AG10803 (cell line): ENCODE measurements at places on chromosomes 6 and 20.

- DNase-seq = no peak
Measured at GRCh38 chr6:120278689-120279396, 929.3 kb upstream of the MAN1A1 start.

DNA sequence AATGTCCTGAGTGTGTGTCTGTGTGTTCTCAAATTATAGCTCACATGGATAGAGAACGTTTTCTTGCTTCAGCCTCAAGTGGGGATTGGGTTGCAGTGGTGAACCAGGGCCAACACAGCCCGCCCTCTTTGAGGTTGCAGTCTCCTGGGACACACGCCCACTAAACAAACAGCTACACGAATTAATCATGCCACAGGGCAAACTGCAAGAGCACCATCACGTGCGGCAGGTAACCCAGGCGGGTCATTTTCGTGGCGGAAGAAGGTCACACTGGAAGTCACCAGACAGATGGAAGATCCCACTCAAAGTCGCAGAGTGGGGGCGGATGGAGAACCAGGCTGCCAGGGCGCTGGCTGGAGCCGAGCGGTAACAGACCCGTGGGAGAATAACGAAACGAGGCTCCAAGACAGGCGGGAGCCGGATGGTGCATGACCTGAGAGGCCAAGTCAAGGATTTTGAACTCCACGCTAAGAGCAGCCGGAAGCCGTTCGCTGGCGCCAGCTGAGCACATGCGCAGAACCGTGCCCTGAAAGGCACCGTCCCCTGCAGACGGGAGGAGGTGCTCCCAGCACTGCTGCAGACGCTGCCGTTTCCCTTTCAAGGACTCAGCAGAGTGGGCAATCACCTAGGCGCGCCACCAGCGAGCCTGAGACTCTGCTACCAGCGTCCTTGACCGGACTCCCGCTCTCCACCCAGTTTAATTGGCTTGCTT, 10.7 kb downstream of the DLL1 start:
- DNase-seq = peak; percentile 44

- DNase-seq = no peak
Measured at GRCh38 chr6:119760046-119760445, 410.5 kb upstream of the MAN1A1 start.

DNA sequence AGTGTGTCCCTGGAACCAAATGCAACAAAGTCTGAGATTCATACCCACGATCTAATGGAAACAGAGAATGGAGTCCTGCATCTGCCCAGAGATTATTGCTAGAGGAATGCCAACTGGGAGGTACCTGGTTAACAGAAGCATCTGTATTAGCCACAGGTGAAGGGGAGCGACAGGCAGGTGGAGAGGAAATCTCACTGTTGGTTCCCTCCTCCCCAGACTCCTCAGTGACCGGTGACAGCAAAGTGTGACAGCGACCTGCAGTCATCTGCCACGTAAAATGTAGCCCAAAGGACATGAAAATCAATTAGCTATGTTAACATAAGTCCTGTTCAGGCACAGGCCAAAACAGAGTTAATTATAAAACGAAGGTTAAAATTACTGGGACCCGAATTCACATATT, 336.6 kb downstream of the SYNE1 start:
- no peak for DNase-seq

DNA sequence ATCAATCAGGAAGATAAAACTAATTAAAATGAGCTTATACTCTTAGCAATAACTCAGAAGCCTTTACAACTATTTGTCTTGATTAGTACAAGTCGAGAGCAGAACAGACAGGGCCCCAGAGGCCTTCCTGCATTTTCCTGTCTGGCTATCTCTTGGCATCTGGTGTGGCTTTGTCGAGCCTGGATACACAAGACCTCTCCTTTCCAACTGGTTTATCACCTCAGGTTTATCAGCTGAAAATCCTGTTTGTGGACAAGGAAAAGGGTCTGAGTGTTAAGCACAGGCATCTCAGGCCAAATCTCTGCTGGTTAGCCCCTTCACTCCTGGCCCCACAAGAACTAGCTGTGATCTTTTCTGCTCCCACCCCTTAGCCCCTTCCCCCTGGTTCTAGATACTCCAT, 32.6 kb downstream of the BAK1 start:
- DNase-seq = no peak

DNA sequence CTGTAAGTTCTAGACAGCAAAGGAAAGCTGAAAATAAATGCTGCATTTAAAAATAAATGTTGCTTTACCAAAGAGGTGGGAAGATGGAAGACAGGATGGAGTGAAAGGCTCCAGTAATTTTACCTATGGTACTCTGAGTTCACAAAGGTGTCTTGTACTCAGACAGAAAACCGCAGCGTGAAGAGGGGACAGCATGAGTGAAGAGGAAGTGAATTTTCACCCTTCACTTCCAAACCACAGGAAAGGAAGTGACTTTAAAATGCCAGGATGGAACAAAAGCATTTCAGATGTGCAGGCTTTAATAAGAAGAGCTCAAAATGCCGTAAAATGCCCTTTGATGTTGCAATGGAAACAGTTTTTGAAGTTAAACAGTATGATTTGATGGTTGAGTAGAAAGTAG, 91.2 kb upstream of the TINAG start:
- no peak for DNase-seq

- no peak for DNase-seq
Measured at GRCh38 chr6:46899659-46900058, 22.1 kb downstream of the ADGRF5 start.

GRCh38 chr6:147395158-147395557, 113.3 kb upstream of the SAMD5 start:
- DNase-seq = peak; percentile 2

- peak; percentile 40 for DNase-seq
Measured at GRCh38 chr6:111950661-111951496, 77.6 kb upstream of the FYN start.

DNA sequence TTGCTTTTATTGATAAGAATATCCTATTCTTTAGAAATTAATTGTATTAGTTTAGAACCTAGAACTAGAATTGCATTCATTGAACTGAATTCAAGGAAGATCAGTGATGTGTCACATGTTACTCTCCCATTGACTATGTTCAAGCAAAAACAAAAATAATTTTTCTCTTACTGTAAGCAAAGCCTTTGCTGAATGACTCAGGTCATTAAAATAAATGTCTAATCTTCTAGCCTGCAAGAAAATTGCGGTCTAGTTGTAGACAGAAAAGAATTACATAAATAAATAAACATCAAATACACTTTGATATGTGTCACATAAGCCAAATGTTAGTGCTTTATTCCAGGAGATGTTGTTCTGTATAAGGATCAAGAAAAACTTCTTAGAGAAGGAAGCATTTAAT, 387.9 kb downstream of the ADGRB3 start:
- DNase-seq = peak; percentile 45

DNA sequence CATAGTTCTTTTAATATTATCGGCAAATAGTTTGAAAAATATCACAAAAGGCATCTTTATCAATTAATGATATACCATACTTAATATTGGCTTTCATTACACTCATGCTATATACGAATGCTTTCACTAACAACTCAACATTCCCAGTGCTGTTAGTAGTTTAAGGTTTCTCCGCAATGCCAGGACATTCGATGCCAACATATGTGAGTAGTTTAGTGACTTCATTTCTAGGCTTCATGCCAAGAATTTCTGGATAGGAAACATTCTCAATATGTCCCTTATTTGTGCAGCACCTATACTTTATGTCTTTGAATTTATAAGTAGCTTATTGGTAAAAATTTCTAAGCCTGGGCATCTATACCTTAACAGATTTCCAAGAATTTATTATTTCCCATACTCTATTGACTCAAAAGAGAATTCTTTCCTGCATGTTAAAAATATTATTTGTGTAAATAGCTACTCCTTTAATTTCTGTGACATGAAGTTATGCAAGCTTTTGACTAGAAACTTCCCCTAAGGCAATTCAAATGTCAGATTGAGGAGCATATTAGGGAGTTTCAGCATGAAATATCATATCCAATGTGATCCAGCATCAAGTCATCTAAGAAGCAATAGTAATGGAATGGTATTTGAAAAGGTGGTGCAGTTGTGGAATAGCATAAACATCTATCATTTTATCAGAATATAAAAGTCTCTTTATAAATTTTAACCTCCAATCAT, 236.0 kb upstream of the STXBP5 start:
- peak; percentile 84 for DNase-seq

DNA sequence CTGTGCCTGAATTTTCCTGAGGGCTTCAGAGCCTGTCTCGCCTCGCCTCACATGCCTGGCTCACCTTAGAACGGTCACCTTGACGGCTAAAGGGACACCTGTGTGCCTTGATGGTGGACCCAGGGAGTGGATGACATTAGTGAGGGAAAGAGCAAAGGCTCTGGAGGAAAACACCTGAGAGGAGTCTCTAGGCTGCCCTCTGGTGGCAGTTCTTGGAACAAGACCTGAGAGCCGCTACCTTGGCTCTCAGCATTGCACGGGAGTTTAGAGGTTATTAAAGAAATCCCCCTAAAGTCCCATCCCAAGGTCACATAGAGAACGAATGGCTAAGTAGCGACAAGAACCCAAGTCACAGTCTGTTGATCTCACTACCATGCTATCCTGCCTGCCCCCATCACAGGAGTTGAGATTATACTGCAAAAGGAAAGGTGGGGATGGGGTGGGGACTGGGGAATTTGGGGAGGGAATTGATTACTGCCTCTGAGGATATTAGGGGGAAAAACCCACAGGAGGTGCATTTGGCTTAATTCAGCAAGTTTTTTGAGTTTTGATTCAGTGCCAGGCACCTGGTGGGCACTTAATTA, 7.9 kb upstream of the CDSN start:
- DNase-seq = peak; percentile 21

GRCh38 chr20:20037960-20038359, 14.3 kb downstream of the CRNKL1 start:
- DNase-seq = peak; percentile 79

GRCh38 chr6:10259671-10260070, 155.2 kb downstream of the TFAP2A start:
- peak; percentile 8 for DNase-seq

DNA sequence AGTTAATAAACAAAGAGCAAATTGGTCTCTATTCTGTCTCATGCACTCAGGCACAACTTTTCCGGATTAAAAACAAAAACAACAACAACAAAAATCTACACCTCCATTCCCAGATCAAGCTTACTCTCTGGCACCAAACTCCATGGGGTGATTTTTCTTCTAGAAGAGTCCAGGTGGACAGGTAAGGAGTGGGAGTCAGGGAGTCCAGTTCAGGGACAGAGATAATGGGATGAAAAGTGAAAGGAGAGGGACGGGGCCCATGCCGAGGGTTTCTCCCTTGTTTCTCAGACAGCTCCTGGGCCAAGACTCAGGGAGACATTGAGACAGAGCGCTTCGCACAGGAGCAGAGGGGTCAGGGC, 437 bp upstream of the HLA-A start:
- no peak for DNase-seq

- no peak for DNase-seq
Measured at GRCh38 chr6:135424385-135424784, 73.2 kb downstream of the AHI1 start.

DNA sequence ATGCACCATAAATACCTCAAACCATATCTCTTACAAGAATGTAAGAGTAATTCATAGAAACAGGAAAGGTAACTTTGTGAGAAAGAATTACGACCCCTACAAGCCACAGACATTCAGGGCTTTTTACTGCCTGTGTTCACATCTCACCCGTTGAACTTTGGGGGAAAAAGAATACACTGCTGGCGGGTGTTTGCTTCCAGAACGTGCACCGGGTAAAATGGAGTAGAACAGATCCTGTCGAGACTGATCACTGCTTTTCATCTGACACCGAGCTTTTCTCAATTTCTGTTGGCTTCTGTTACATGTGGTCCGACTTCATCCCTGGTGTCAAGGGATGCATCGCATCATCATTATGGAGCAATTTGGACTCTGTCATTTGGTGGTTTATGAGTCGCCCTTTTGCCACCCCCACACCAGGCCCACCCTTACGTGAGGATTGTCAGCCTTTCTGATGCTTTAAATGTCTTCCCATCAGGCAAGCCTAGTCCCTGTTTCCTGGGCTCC, 219.2 kb upstream of the ZFP64 start:
- peak; percentile 74 for DNase-seq

DNA sequence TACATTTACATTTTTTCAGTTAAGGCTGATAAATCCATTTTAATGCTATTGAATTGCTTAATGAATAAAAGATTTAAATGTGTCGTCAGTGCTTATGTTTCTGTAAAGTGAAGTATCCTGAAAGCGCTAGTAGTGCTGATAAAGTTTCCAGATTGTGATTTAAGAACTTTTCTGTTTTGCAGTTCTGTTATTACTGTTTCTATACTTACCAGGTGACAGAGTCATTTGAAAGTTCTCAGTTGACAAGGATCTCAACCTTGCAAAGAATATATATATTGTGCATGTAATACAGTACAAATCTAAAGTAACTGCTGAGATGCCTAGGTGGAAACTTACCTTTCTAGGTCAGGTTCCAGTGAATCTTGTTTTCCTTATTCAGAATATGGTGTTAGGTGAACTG, 201.8 kb downstream of the ARID1B start:
- no peak for DNase-seq

DNA sequence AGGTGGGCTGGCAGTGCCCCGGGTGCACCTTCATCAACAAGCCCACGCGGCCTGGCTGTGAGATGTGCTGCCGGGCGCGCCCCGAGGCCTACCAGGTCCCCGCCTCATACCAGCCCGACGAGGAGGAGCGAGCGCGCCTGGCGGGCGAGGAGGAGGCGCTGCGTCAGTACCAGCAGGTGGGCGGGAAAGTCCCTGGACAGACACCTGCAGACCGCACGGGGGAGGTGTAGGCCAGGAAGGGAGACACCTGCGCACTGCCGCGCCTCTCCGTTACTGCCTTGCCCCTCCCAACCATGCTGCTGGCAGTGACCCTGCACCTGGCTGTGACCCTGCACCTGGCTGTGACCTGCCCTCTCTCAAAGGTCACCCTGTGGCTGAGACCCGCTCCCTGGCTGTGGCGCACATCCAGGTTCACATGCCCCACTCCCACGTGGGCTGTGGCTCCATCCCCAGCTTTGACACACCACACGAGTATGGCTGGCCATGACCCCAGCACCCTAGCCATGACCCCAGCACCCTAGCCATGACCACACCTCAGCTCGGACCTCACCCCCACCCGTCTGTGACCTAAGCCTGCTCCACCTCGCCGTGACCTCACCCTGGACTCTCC, 11.6 kb downstream of the RBCK1 start:
- DNase-seq = no peak

- no peak for DNase-seq
Measured at GRCh38 chr6:151154418-151154817, 85.3 kb upstream of the AKAP12 start.

DNA sequence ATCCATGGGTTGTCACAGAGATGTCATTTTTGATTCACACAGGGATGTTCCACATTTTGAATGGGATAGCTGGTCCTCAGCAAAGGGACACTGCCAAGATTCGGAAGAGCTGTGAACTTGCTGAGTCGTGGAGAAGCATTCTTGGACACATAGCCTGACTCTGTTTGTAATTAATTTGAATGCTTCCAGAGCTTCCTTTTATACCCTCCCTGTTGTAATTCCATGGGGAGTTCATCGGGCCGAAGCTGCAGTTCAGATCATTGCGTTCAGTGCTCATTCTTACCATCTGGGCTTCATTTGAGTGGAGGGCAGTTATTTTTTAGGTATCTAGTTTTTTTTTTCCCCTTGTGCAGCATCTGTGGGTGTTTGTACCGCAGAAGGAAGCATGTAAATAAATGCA, 126.5 kb downstream of the SLC24A3 start:
- DNase-seq = no peak

- no peak for DNase-seq
Measured at GRCh38 chr6:90413867-90414266, 117.2 kb upstream of the BACH2 start.
